ENCODE measurements at places on chromosomes 2 and 18.

- no peak for DNase-seq
Measured at GRCh38 chr2:54042341-54042740, 71.5 kb upstream of the PSME4 start.

GRCh38 chr2:55150834-55151233 is 81.3 kb downstream of the CLHC1 start:
- DNase-seq, result no peak

GRCh38 chr18:61893971-61894750 is 1.4 kb upstream of the RNF152 start:
- DNase-seq, result peak; percentile 51

- no peak for DNase-seq
Measured at GRCh38 chr2:148351437-148352143, 293.0 kb upstream of the EPC2 start.

DNA sequence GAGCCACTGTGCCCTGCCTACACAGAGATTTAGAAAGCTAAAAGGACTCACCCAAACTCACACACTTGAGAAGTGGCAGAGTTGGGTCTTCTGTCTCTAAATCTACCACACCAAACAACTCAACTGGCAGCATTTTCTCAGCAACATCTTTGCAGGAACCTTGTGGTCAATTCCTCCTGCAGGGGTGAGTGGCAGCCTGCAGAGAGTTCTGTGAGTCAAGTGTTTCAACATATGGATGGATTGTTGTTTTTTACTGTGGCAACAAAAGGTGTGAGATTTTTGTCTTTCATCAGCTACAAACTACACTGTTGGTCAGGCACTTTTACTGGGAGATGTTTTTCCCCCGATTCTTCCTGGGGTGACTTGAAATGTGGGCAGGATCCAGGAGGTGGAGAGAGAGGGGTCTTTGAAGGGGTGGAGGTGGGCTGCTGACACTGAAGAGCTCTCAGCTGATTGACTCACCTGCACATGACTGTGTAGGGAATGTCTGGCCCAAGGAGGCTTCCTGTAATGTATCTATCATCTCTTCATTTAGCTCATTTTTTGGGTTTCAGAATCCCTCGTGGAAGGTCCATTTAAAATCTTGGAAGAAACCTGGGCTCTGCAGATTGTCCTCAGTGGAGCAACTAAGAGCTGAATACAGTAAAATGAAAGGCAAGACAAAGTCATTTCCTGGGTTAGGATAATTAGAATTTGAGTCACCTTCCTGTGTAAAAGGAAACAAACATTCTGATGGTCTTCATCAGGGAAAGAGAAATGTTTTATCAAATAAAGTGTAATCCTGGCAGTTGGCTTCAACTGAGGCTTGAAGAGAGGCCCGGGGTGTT is 98.6 kb downstream of the MSH2 start:
- DNase-seq, result no peak

- no peak for DNase-seq
Measured at GRCh38 chr18:35189510-35189909, 51.3 kb upstream of the ZNF397 start.

GRCh38 chr2:167942366-167943081 is 304.9 kb downstream of the STK39 start:
- no peak for DNase-seq

- no peak for DNase-seq
Measured at GRCh38 chr2:83602753-83603152, 856.3 kb downstream of the SUCLG1 start.

DNA sequence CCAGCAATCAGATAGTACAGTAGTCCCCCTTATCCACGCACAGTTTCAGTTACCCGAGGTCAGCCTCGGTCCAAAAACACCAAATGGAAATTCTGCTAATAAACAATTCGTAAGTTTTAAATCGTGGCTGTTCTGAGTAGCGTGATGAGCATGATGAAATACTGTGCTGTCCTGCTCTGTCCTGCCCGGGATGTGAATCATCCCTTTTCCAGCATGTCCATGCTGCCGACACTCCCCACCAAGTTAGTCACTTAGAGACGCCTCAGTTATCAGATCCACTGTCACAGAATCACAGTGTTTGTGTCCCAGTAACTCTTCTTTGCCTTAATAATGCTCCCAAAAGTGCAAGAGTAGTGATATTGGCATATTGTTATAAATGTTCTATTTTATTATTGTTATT is 62.1 kb downstream of the MEX3C start:
- no peak for DNase-seq

DNA sequence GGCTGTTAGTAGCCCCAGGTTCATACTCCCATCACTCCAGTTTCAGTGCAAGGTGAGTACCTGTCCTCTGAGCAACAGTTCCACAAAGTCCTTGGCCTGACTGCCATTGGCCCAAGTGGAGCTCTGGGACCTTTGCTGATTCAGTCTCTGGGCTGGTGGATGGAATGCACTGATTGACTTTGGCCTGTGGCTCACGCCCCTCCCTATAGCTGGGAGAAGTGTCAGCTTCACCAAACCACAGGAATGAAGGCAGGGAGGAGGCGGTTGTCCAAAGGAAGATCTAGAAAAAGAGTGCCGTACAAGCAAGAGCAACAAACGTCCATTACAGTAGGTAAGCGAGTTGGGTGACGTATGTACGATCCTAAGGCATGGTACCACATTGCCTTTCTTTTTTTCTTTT is 34.0 kb downstream of the QPCT start:
- no peak for DNase-seq

DNA sequence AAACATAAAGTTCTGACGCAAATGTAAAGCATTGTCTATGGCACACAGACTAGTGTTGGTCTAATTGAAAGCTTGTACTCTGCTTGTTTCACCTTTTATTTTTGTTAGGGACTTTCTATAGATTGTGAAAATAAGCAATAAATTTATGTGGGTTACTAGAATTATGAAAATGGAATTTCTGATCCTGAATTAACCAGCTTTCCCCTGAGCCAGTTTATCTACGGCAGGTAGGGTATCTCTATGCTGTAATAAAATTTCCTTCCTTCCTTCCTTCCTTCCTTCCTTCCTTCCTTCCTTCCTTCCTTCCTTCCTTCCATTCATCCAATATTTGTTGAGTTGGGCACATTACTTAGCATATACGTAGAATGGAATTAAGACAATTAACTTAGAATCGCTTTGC is 362.6 kb upstream of the SPRED2 start:
- DNase-seq, result no peak

DNA sequence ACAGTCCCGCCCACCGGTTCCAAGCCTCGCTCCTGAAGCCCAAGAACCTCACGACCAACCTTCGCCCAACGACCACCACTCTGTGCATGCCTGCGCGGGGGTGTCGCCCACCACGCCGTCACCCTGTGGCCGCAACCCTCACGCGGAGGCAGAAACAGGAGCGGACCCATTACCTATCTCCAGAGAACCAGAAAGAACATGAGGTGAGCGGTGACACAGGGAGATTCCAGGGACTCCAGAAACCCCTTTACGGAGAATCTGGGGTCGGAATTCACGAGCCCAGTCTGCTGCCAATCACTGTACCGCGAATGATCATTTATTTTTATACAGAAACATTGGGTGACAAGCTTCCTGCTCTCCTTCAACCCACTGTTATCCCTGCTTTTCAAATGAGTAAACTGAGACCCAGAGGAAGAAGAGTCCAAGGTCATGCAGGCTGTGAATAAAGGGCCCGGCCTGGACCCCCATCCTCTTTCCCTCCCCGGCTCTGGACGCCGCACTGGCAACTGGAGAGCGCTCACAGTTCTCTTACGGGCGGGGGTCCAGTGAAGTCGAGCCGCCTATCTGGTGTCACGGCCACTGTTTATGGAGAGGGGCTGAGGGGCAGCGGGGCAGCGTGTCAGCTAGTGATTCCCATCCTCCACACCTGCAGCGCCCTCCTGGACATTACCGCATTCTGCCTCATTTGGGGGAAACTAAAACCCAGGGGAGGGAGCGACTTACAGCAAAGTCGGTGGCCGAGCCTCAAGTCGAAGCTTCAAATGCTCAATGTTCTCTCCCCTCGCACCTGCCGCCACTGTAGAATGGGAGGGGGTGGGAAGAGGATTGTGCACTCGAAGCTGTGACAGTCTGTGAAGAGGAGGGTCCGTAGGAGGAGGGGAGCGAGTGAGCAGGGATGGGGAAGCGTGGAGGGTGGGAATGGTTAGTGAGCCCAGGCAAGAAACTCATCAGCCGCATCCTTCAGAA is 723 bp upstream of the SLC30A3 start:
- DNase-seq, result no peak

DNA sequence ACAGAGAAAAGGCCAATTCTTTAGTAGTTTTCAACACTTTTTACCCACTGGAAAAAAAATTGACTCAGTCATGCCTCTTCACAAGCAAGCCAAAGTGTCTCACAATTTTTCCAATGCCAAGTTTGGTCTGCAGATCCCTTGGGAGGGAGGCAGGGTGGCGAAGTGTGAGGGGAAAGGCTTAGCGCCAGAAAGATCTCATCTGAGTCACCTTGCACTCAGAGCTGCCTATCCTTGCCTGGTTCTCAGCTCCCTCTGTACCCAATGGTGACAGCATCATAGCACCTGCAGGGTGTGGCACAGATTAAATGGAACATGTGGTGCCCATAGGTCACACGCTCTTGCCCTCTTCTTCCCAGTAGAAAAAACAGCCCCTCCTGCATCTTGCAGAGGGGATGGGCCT is 55.2 kb upstream of the GYPC start:
- DNase-seq, result no peak

- DNase-seq, result no peak
Measured at GRCh38 chr2:207408086-207408794, 121.5 kb upstream of the CREB1 start.

- DNase-seq, result no peak
Measured at GRCh38 chr2:225761396-225761795, 361.9 kb downstream of the NYAP2 start.

GRCh38 chr2:146388757-146389156 is 1456.1 kb upstream of the ACVR2A start:
- no peak for DNase-seq

GRCh38 chr18:13726972-13727331 is 479 bp downstream of the RNMT start:
- DNase-seq, result no peak

DNA sequence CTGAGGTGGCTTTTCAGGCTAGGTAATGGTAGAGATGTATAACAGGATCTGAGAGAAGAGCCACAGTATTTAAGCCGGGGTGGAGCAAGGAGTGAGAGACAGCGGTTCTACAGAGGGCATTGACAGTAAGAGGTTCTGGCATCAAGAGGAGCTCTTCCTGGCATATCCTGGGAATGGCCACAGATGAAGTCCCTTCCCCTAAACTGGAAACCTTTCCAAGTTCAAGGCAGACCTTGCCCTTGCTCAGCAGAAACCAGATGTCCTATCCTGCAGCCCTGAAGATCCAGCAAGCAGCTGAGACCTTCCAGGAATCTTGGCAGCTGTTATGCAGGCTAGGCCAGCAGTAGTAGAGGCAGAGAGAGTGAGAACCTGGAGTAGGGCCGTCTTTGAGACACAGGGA is 18.1 kb downstream of the REG1A start:
- no peak for DNase-seq

GRCh38 chr18:28281400-28281799 is 104.5 kb upstream of the CDH2 start:
- no peak for DNase-seq

- DNase-seq, result no peak
Measured at GRCh38 chr2:241560162-241560882, 1.8 kb downstream of the BOK start.

GRCh38 chr18:75167759-75168618 is 41.0 kb downstream of the PTGR3 start:
- DNase-seq, result no peak

DNA sequence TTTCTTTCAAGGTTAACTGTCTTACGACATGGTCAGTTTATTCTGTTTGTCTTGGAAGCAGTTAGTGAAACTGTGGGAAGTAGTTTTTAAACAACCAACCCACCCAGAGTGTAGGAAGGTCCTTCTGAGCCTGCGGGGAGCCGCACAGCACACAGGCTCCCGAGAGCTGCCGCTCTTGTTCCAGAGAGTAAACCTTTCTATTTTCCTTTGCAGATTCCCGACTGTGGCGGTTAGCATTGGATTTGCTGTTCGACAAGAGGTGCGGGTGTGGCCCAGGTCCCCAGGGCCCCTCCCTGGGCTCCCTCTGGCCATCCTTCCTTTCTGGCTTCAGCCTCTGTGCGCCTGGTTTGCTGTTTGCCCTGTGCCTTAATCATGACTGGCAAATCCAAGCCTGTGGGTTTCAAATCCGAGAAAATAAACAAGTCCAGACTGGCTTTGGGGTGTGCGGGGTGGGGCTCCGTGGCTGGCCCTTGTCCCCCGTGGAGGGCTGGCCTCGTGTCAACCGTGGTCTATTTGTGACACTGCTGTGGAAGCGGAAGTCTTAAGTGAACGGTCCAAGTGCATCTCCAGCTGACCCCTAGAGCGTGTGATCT is 30.7 kb downstream of the IMPA2 start:
- no peak for DNase-seq

DNA sequence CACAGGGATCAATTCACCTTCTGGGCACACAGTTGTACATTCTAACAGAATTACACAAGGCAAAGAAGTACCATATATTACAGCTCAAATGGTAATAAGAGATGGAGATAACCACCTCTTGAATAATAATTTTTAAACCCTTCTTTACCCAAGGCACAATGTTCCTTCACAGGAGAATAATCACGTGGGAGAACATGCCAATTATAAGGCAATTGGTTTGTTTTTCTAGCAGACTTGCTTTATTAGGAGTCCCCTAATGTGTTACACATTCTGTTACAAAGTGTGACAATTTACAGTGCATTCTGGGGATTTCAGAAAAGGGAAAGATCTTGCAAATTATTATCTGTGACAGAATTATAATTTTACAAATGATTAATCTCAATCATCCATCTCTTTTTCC is 380.3 kb downstream of the RND3 start:
- DNase-seq, result no peak

GRCh38 chr2:145593991-145594614 is 1074.2 kb upstream of the ZEB2 start:
- no peak for DNase-seq

DNA sequence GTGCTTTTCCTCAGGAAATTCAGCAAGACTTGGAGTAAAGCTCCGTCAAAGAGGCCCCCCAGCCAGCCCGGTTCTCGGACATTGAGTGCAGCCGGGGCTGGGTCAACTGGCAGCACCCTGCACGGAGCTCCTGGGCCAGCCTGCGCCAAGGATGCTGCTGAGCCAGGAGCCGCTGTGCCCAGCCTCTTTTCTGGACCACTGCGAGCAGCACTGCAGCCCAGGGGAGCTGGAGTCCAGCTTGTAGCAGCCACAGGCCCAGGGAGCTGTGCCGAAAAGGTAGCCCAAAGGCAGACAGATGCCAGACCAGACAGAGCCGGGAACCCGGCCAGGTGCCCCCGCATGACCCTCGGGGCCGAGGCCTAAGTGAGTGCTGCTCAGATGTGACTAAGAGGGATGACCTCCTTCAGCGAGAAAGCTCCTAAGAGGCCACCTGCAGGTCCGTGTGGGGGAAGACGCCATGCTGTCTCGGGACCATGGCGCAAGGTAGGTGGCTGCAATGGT is 7.3 kb downstream of the CLHC1 start:
- DNase-seq, result no peak
